ENCODE measurements at places on chromosomes 7 and 10. TPM values are rescaled to one million over a fixed set of nuclear protein-coding genes. Genes with fewer than 3 reads are reported as not detected.
A peak's percentile ranks its signal among the peaks of the same experiment; 100 is the strongest.

GRCh38 chr7:141430455-141431139, 120.6 kb upstream of the AGK start:
- no peak overlapping the region for H3K4me3 ChIP-seq

DNA sequence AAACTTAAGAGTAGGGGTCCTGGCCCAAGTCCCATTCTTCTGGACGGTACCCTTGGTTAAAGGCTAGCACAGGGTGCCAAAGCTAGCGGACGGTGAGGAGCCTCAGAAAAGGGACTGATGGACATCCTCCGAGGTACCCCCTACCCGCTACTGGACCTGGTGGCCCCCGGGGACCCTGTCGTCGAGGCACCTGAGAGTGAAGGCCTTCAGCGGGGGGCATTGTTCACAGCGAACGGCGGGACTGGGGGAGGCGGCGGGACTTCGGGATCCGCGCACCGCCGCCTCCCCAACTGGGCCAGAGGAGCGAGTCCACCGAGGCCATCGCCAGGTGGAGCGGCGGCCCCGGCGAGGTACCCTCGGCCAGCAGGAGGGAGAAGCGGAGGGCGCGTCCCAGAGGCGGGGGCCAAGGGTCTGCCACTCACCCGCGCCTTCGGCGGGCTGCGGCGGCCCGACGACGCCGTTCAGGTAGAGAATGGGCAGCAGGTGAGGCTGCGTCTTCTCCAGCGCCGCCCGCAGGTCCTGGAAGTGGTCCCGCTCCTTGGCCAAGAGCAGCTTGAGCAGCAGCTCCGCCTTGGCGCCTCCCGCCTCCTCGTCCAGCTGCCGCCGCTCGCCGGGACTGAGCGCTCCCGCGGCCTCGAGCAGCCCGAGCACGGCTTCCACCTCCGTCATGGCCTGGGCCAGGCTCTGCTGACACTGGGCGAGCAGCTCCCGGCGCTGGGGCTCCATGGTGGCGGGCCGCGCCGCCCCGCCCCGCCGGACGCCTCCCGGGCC, 575 bp downstream of the DLG5 start:
- no peaks in the 10 kb centered on the region for H3K36me3 ChIP-seq
- DNase-seq: peak; percentile 71
- no peaks in the 10 kb centered on the region for H3K27me3 ChIP-seq
- H3K27ac ChIP-seq: peak overlapping the region; percentile 87

DNA sequence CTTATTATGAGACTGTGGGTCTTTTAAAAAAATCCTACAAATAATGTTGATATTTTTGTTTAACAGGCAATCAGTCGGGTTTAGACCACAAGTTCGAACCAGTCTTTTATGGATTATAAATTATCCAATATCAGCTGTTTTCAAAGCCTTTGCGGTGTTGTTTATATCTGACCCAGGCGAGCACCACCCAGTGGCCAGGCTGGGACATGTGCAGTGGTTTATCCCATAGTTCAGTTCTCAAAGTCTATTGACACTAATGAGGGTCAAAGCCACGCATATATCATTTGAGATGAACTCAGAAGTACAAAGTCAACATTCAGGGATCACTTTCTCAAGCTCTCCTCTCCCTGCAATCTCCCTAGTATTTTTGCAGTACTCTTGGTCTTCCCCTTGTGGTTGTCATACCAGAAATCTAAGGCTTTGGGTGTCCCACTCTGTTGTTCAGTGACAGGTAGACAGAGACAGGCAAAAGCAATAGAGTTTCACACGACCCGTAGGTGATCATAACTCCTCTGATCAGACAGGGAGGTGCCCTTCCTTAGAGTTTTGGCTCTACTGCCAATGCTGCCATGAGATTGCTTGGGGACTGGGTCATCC, 117.4 kb upstream of the POM121L12 start:
- no peak overlapping the region for H3K4me3 ChIP-seq
- H3K27ac ChIP-seq: no peak overlapping the region
- H3K27me3 ChIP-seq: no peaks in the 10 kb centered on the region
- no peak for DNase-seq
- no peaks in the 10 kb centered on the region for H3K36me3 ChIP-seq

- no peak for DNase-seq
- no peaks in the 10 kb centered on the region for H3K27me3 ChIP-seq
- no peaks in the 10 kb centered on the region for H3K36me3 ChIP-seq
- H3K27ac ChIP-seq: no peak overlapping the region
- no peak overlapping the region for H3K4me3 ChIP-seq
These were observed 32.7 kb upstream of the PRSS1 start for GRCh38 chr7:142716596-142716995.

DNA sequence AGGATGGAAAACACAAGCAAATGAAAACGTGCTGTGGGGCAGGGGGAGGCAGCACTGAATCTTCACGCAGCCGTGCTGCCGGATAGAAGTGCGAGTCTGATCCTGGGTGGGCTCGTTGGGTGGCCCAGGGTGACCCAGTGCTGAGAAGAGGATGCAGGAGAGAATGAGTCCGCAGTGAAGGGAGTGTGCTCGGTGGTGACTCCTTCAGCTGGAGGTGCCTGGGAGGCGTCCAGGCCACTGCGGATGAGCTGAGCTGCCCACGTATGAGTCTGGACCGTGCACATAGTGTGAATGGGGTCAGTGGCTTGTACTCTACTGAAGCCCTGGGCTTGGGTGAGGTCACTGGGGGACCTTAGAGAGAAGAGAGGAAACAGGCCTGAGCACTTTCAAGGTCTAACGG, 190.0 kb upstream of the MGMT start:
- H3K27ac ChIP-seq: no peak overlapping the region
- H3K36me3 ChIP-seq: no peaks in the 10 kb centered on the region
- no peak for DNase-seq
- H3K4me3 ChIP-seq: no peak overlapping the region
- H3K4me1 ChIP-seq: no peaks in the 10 kb centered on the region

GRCh38 chr7:81845744-81846241, 75.9 kb upstream of the HGF start:
- no peaks in the 10 kb centered on the region for H3K4me1 ChIP-seq
- H3K27me3 ChIP-seq: no peaks in the 10 kb centered on the region
- no peaks in the 10 kb centered on the region for H3K36me3 ChIP-seq
- DNase-seq: no peak
- no peak overlapping the region for H3K4me3 ChIP-seq
- H3K27ac ChIP-seq: no peak overlapping the region

- no peak for DNase-seq
- H3K4me1 ChIP-seq: no peaks in the 10 kb centered on the region
- H3K27ac ChIP-seq: no peak overlapping the region
These were observed 142.9 kb downstream of the THSD7A start for GRCh38 chr7:11689096-11689495.

GRCh38 chr10:101397140-101397539, 43.2 kb downstream of the BTRC start:
- no peaks in the 10 kb centered on the region for H3K4me1 ChIP-seq
- H3K36me3 ChIP-seq: no peaks in the 10 kb centered on the region
- H3K27ac ChIP-seq: no peak overlapping the region
- H3K4me3 ChIP-seq: no peak overlapping the region
- no peak for DNase-seq
- no peaks in the 10 kb centered on the region for H3K27me3 ChIP-seq

DNA sequence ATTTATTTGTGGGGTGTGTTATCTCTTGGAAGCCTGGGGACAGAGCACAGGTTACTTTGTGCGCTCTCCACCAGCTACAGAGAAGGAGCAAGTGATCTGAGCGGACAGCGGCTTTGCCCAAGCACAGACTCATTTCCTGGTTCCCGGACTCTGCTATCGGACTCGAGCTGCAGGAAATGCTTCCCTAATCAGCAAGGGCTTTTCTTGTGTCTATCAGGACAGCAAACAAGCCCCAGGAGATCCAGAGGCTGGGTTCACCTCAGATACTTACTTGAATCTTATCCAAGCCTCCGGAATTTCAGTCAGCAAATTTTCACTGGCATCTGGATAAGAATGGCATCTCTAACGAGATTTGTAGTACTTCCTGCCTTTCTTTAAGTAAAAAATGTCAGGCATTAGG, 27.8 kb downstream of the MRC1 start:
- H3K27me3 ChIP-seq: no peaks in the 10 kb centered on the region
- H3K4me1 ChIP-seq: peaks cover 3% of the 10 kb centered on the region
- H3K36me3 ChIP-seq: no peaks in the 10 kb centered on the region
- H3K27ac ChIP-seq: no peak overlapping the region
- H3K4me3 ChIP-seq: no peak overlapping the region

TRPV6 gene
- total RNA-seq: not detected

SBDS gene
- 110 TPM for total RNA-seq

CHST3 gene
- 32.4 TPM for total RNA-seq

GRCh38 chr7:155469-155900, 36.9 kb upstream of the FAM20C start:
- no peaks in the 10 kb centered on the region for H3K36me3 ChIP-seq
- no peaks in the 10 kb centered on the region for H3K27me3 ChIP-seq
- no peak for DNase-seq
- no peaks in the 10 kb centered on the region for H3K4me1 ChIP-seq

DNA sequence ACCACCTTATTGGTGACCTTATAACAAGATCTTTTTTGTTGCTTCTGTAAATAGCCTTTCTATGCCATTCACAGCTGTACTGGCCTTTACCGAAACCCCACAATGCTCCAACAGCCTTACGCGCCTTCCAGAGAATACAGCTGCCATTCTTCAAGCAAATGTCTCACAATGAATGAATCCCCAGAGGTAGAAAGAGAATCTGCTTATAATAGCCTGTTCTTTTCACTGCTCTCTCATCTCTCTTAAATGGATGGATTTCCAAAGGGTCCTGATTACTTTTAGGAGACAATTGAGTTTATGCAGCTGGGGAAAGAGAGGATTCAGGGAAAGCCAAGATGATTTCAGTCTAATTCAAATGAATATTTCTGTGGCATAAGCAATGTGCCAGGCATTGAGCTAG, 183.1 kb upstream of the PDE1C start:
- H3K4me3 ChIP-seq: no peak overlapping the region
- H3K36me3 ChIP-seq: no peaks in the 10 kb centered on the region
- H3K27me3 ChIP-seq: no peaks in the 10 kb centered on the region
- no peak for DNase-seq

GRCh38 chr10:50362547-50363125, 111.3 kb upstream of the ASAH2 start:
- no peak overlapping the region for H3K27ac ChIP-seq
- H3K27me3 ChIP-seq: no peaks in the 10 kb centered on the region
- H3K4me3 ChIP-seq: no peak overlapping the region
- H3K4me1 ChIP-seq: peaks cover 3% of the 10 kb centered on the region
- H3K36me3 ChIP-seq: no peaks in the 10 kb centered on the region

DNA sequence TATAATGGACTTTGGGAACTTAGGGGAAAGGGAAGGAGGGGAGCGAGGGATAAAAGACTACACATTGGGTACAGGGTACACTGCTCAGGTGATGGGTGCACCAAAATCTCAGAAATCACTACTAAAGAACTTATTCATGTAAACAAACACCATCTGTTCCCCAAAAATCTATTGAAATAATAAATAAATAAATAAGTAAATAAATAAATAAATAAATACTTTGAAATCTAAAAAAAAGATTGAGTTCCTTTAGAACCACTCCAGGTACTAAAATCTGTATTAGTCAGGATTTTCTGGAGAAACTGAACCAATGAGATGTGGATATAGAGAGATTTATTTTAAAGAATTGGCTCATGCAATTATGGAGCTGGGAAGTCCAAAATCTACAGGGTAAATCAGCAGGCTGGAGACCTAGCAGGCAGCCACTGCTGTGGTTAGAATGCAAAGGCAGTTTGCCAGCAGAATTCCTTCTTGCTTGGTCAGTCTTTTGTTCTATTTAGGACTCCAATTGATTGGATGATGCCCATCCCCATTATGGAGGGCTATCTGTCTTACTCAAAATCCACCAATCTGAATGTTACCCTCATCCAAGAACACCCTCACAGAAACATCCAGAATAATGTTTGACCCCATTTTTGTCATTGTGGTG, 8.9 kb downstream of the IGFBP1 start:
- H3K4me1 ChIP-seq: no peaks in the 10 kb centered on the region
- no peak for DNase-seq
- H3K27me3 ChIP-seq: no peaks in the 10 kb centered on the region
